ENCODE measurements at places on chromosomes 16 and 17.

- DNase-seq = no peak
These were observed 108.3 kb downstream of the YPEL2 start for GRCh38 chr17:59439741-59440211.

DNA sequence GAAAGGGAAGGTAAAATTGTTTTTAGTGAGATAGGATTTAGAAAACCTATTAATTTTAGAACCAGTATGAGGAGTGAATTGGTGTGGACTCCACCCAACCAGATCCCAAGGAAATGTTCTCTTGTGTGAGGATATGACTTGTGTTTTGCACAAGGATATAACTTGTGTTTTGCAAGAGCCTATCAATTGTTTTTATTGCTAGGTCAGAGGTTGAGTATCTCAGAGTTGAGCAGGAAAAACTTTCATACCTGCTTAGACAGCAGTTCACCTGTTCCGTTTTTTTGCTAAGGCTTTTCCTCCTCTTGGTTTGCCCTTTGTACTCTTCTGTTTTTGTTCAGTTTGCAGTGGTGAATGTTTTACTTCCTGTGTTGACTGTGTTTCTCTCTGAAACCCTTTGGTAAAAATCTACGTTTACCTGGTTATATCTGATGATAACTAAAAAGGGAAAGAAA is 5.1 kb downstream of the NBR1 start:
- no peak for DNase-seq

DNA sequence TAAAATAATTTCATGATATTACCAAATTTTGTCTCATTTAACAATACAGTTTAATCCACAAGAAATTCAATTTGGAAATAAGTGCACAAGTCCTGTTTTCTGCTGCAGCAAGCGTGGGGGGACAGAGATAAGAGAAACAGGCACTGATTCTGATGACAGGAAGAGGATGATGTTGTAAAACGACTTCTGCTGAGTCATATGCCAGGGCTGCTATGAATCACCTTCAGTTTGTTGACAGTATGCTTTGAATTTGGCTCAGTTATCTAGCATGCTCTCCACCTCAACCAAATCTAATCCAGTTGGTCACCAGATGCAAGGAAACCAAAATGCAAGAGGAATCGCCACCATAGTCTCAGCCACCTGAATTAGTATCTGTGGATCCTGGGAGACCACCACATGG is 244.1 kb upstream of the MON1B start:
- DNase-seq = no peak

DNA sequence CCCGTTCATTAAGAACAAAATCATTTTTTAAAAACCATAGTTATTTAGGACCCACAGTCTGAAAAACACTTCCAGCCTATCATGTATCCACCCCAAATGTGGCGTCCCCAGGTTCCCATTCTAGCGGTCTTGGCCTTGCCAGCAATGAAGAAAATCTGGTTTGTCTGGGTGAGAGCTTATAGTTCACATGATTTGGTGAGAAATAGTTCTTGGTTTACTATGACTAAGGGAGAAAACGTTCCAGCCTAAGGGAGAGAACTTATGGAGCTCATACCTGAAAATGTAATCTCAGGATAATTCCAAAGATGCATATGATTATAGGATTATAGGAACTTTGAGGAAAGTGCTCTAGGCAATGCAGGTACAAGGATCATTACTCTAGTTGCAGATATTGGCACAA is 4.8 kb downstream of the MARVELD3 start:
- DNase-seq = no peak

DNA sequence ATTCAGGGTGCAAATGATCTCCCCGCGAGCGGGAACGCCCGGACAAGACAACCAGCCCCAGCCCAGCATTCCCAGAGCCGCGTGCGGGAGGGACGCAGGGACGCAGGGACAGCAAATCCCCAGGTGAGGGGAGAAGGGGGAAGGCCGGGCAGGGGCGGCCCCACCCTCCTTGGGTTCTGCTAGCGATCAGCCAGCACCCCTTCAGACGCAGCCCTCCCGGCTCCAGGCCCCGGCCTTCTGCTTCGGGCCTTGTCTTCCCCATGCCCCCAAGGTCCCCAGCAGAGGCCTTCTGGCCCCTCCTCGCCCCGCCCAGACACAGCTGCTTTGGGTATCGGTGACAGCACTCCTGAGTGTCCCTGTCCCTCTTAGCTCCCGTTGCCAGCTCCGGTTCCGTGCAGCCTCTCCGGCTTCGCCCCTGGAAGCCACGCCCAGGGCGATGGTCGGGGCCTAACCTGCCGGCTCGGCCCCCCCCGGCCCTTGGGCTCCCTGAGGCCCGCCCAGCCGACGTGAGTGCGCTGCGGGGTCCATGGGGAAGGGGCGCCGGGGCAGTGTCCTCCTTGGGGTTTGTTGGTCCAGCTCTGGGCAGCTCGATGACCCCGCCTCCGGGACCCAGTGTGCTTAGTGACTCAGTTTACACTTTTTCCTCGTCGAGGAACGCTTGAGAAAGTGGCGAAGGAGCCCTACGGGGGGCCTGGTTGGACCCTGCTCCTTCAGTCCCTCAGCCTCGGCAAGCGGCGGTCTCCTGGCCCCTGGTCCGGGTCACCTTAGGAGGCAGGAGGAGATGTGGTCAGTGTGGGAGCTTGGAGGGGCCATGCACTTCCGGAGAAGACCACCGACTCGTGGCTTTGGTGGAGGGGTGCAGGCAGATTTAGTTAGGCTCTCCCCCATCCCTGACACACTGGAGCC is 50.5 kb upstream of the AMZ2 start:
- no peak for DNase-seq

DNA sequence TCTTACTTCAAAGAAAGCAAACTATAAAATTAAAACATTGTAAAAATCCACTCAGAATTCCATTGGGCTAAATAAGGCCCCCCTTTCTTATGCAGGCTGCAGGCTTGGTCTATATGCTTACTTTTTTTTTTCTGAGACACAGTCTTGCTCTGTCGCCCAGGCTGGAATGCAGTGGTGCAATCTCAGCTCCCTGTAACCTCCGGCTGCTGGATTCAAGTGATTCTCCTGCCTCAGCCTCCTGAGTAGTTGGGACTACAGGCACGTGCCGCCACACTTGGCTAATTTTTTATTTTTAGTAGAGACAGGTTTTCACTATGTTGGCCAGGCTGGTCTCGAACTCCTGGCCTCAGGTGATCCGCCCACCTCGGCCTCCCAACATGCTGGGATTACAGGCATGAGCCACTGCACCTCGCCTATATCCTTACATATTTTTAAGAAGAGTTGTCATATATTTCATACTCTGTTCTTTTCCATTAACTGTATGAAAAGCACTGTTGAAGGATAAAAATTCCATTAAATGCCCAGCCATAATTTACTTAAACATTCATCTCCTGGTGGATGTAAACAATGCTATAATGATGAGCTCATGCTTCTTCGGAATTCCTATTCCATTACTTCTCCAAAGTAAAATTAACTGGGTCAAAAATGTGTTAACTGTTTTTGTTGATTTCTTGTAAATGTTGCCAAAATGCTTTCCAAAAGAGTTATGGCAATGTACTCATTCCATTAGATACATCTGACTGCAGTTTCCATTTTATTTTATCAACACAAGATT is 17.8 kb downstream of the SNN start:
- DNase-seq = no peak

DNA sequence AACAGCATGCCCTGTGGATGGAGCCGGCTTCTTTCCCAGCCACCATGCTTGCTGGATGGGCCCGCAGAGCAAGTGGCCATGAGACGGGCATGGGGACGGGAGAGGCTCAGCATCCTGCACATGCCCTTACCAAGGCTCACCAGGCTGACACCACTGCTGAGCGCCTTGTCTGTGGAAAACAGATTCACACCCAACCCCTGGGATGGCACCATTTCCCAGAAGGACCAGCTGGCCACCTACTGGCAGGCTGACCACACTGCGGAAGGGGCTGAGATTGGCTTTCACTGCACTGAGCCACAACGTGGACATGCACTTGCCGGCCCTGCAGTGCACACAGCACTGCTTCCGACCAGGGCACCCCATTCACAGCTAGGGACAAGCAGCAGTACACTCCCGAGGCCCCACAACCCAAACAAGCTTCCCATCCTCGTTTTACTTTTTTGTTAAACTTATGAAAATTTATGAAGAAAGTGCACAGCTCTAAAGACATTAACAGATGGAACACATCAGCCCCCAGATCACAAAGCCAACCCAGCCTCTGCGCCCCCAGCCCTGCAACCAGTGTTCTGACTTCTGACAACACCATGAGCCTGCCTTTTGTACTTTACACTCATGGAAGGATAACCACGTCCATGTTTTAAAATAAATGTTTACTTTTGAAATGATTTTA is 13.9 kb upstream of the KRTAP17-1 start:
- no peak for DNase-seq

GRCh38 chr16:85796152-85796551 is 3.2 kb downstream of the EMC8 start:
- no peak for DNase-seq

DNA sequence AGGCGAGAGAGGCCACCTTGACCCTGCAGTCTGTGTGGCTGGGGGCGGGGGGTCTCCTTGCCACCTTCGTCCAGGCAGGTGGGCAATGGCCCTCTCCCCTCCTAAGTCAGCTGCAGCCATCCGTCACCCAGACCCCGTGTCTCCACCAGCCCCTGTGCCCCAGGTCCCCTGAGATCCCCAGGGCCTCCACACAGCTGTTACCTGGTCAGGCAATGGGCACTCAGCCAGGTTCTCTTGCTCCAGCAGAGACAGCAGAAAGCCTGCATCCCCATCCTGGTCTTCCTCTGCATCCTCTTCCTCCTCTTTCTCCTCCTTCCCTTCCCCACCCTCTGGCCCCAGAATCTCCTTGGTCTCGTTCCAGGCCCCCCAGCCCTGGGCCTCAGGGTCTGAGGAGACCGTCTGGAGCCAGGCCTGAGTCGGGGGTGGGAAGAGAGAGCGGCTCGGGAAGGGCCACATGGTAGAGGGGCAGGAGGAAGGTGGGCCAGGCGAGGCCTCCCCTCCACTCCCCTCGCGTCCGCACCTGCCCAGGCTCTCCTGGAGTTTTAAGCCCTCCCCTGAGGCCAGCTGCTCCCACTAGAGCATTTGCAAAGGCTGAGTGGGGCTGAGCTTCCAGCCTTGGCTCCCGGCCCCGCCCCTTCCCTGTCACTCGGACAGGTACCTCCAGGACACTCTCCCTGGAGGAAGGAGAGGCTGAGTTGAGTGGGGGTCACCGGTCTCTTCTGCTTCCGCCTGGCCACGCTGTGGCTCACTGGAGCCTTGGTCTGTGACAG is at the start of gene PABPN1L:
PABPN1L (minus strand) TSS at position 510 of the 770 bp plus-strand sequence; CDS start at position 456, 54 bp downstream.
- DNase-seq = no peak

All from activated T-helper 9 cell treated with anti-CD3 and anti-CD28 coated beads, Interleukin-2, amount 50 U/mL, for 16 hours (primary cell).